GM13976 (cell line): ENCODE measurements at places on chromosomes 7 and 10.
A peak's percentile ranks its signal among the peaks of the same experiment; 100 is the strongest.

- DNase-seq = no peak
These were observed at the start of gene CYP2C18 for GRCh38 chr10:94683214-94684054. Gene CYP2C18, plus strand, starts transcription at chr10:94683729. Its CDS starts 91 bp downstream, at chr10:94683820.

DNA sequence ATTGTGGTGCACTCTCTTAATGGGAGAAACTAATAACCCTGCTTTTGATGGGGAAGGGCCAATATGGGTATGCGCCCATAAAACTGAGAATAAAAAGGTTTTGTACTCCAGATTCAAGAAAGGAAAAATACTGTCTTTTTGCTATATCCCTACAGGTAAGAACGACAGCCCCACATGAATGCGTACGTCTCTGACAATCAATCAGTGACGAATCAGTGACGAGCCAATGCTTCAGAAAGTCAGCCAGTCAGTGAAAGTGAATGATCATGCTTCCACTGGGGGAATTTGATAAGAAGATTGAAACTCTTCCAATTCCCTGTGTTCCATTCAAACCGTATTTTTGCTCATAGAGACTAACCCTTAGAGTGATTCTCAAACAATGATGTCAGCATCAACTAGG, 26.3 kb downstream of the ARL5B start:
- DNase-seq = no peak

- peak; percentile 60 for DNase-seq
These were observed 11.7 kb downstream of the STAM start for GRCh38 chr10:17655567-17656146.

GRCh38 chr7:19121977-19122588, 4.6 kb upstream of the TWIST1 start:
- DNase-seq = no peak

- DNase-seq = peak; percentile 89
These were observed 157.6 kb downstream of the HERPUD2 start for GRCh38 chr7:35537067-35538023.

- no peak for DNase-seq
These were observed 141.8 kb downstream of the DIP2C start for GRCh38 chr10:547591-548081.

DNA sequence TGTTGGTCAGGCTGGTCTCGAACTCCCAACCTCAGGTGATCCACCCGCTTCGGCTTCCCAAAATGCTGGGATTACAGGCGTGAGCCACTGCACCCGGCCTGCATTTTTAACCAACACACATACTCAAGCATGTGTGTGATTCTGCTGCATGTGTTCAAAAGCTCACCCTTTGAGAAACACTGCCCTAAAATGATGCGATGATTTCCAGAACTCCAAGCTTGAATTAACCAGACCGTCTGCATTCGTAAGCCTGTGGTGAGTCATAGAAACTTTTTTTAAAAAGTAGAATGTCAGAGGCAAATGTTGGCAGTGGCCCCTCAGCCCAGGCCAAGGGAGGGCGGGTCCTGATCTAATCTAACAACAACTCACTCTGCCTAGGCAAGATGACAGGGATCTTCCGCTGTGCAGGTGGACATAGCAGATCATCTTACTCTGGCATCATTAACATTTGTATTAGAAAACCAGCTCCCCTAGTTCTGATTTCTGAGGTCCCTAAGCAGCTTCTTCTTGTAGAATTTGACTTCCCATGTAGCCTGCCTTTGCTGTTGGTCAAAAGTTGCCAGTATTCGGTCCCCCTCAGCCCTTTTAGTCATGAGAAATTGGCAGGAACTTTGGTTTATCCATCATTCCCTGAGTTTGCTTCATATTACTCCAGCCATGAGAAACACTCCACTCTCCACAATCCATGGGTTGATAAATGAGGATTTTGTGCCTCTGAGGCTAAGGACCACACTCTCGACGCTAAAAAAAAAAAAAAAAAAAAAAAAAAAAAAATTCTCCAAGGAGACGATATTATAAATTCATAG, 190.4 kb downstream of the SKIDA1 start:
- DNase-seq = no peak

- DNase-seq = no peak
These were observed 89.4 kb downstream of the TACC2 start for GRCh38 chr10:122078326-122078725.

DNA sequence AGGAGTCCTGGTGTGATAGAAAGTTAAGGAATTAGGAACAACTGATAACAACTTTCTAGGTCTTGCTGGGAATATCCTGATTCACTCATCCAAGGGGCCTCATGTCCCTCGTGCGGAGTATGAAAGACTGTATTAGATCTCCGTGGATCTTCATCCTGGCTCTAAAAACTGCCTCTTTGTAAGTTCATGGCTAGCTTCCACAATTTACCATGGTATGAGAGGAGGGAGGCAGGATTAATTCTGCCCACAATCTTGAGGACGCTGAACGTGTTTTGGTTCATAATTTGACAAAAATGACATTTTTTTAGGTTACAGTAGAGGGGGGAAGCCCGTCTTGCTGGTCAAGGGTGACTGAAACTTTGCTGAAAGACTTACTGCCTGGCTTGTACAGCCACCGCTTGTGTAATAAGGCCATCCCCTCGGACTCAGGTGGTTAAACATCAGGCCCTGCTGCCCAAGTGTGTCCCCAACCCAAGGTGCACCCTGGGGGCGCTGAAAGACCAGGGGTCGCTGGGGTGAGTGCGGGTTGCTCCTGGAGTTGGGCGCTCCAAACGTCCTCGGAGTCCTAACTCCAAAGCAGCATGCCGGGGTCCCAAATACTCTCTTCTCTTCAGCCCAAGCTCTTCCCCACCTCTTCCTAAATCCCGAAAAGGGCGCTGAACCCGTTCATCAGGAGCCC, 733 bp downstream of the HIBADH start:
- DNase-seq = peak; percentile 47

DNA sequence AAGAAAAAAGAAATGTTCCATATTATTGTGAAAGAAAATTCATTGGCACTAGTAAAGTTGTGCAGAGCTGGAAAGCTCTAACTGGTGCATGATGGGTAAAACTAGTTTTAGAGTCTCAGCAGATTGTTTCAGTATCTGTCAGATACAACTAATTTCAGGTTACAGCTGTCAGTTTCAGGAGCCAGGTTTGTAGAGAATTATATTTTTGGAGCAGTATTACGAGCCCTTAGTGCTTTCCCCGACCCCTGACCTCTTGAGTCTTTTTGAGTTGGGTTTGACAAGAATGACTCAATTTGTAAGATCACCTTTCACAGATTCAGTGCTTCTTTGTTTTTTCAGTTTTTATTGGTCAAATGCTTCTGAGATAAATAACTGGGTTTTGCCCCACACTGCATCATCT, 366.4 kb upstream of the PLXDC2 start:
- no peak for DNase-seq

- DNase-seq = no peak
These were observed 6.3 kb downstream of the CFAP69 start for GRCh38 chr7:90251304-90251635.

- DNase-seq = no peak
These were observed 271.2 kb upstream of the C7orf33 start for GRCh38 chr7:148319316-148319808.

GRCh38 chr10:24826009-24826408, 102.3 kb upstream of the ARHGAP21 start:
- no peak for DNase-seq

- no peak for DNase-seq
These were observed 39.0 kb downstream of the SVIL start for GRCh38 chr10:29595636-29596225.

DNA sequence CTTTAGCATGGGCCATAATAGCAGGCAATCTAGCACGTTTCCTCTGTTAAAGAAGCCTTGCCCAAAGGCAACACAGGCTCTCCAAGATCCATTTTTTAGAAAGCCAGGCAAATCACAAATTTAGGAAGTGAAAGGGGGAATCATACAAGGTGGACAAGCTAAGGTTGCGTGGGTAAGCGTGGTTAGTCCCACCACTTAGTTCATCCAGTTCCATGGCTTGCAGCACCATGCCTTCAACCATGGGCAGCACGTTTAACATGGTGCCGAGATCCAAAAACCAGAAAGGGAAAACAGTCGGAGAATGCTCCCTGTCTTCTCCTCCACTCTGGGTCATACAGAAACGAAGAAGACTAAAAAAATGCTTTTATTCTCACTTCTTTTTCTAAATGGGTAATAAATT, 234.4 kb upstream of the IMMP2L start:
- no peak for DNase-seq

GRCh38 chr10:126910798-126911197, 5.6 kb downstream of the DOCK1 start:
- DNase-seq = no peak

DNA sequence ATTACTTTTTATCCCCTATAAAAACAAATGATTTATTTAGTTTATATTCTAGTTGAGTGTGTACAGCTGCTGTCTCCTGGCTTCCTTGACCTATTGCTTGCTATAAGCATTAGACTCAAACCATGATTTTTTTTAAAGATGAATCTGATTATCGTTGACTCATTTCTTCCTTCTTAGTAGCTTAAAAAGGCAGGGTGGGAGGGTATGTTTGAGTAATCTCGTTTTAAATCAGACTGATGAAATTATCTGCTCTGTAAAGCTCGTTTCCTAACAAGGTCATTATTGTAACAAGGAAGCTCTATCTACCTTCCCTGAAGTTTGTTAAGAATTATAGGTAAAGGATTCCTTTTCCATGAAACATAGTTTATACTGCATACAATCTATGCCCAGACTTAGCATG, 276.3 kb upstream of the KCND2 start:
- no peak for DNase-seq

DNA sequence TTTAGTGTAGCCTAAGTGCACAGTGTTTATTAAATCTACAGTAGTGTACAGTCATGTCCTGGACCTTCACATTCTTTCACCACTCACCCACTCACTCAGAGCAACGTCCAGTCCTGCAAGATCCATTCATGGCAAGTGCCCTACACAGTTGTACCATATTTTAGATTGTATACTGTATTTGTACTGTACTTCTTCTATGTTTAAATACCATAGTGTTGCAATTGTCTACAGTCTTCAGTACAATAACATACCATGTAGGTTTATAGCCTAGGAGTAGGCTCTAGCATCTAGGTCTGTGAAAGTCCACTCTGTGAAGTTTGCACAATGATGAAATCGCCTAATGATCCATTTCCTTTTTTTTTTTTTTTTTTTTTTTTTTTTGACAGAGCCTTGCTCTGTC, 12.0 kb downstream of the EEPD1 start:
- DNase-seq = no peak

GRCh38 chr7:95001815-95002561, 94.6 kb downstream of the PPP1R9A start:
- no peak for DNase-seq

- DNase-seq = no peak
These were observed 84.5 kb downstream of the FZD1 start for GRCh38 chr7:91348711-91349110.

DNA sequence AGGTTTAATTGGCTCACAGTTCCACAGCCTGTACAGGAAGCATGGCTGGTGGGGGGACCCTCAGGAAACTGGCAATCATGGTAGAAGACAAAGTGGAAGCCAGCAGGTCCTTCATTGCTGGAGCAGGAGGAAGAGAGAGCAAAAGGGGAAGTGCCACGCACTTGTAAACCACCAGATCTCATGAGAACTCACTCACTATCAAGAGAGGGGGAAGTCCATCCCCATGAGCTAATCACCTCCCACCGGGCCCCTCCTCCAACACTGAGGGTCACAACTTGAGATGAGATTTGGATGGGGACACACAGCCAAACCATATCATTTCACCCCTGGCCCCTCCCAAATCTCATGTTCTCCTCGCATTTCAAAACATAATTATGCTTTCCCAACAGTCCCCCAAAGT, 171.9 kb upstream of the CACNA2D1 start:
- no peak for DNase-seq

- peak; percentile 21 for DNase-seq
These were observed 152.4 kb downstream of the DGKI start for GRCh38 chr7:137694405-137694804.
